ENCODE measurements at places on chromosomes 1 and 21.

- peak; percentile 46 for DNase-seq
Measured at GRCh38 chr21:32940079-32941014, 85.4 kb upstream of the OLIG2 start.

- peak; percentile 75 for DNase-seq
Measured at GRCh38 chr1:218664385-218665170, 319.4 kb downstream of the TGFB2 start.

DNA sequence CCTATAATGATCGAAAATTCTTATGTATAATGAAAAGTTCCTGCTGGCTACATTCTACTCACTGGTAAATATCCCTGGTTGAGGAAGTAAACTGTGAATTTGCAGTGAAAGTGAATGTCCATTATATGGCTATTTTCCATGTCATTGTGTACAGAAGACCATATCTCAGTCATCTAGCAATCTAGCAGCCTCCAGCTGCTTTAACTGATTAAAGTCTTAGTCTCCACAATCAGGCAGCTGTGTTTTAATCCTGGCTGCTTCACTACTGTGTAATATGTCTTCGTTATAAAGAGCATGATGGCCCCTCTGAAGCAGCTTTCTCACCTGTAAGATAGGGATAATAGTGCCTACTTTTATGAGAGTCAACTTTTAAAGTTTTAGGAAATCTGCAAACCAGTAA is 11.4 kb downstream of the CLCA2 start:
- DNase-seq, result no peak

DNA sequence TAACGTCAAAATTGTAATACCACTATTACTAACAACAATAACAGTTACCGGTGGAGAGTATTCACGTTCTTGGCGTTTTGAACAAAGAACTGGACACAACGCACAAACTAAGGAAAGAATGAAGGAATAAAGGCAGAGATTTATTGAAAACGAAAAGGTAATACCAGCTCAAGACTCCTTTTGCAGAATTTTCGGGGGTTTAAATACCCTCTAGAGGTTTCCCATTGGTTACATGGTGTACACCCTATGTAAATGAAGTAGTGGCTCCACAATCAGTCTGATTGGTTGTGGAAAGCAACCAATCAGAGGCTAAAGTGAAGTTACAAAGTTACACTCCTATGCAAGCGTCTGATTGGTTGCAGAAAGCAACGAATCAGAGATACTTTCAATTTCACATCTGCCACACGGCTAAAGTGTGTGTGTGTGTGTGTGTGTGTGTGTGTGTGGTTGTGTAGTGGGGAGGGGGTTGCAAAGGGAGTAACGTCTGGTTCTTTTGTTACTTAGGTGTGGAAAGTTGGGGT is 1.1 kb upstream of the GTF2B start:
- DNase-seq, result peak; percentile 89

- no peak for DNase-seq
Measured at GRCh38 chr1:197471248-197471985, 203.4 kb downstream of the CRB1 start.

GRCh38 chr1:9957726-9958125 is 14.5 kb downstream of the NMNAT1 start:
- DNase-seq, result no peak

DNA sequence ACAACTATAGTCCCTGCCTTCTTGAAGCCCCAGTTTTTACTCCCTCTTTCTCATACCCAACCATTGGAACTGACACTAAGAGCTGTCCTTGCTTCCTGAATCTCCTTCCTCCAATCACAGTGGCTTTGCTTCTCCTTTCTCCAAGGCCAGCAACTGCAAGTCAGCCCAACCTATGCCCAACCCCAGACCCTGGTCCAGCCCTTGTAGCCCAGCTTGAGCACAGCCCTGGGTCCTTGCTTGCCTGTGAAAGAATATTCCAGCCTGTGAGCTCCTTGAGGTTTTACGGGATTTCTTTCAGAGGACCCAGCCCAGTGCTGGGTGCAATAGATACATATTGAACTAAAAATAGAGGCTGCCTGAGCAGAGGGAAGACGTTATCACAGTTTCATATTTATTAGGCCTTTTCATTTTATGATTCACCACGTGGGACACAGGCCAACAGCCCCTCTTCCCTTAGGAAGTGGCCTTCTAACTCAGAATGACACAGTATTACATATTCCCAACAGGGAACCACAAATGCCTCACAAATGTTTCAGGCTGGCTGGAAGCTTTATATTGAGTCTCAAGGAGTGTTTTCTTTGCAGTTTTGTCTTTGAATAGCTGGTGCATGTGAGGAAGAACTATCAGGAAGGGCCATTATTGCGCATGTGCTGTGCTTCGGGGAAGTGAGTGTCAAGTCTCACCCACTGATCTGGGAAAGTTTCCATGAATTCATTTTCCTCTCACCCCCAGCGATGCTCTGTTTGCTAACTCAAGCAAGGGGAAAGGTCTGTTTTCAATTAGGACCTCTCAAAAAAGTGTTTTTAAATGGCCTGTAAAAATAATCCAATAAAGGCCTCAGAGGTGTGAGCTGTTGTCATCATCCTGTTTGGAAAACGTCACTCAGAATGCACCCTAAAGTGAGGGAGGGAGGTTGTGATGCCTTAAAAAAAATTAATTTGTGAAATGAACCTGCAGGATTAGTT is 92.3 kb upstream of the NFIA start:
- DNase-seq, result peak; percentile 96

GRCh38 chr1:243287652-243288051 is 31.8 kb downstream of the SDCCAG8 start:
- peak; percentile 95 for DNase-seq

- no peak for DNase-seq
Measured at GRCh38 chr1:96651517-96651916, 70.1 kb upstream of the PTBP2 start.

- no peak for DNase-seq
Measured at GRCh38 chr21:44918581-44919033, 2.1 kb downstream of the ITGB2 start.

DNA sequence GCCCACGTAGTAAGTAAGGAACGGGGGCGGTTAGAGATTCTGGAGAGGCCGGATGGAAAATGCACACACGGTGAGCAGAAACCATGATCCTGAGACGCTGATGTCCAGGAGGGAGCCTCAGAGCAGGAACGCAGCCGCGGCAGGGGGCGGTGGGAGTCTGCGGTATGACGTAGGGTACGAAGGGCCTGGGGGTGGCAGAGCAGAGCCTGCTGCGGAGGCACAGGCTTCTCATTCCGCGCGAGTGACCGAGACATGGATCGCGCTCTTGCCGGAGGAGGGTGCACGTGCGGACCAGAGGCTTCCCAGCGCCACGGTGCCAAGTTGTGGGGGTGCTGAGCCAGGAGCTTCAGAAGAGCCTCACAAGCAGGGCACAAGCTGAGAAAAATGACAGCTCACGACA is 176.2 kb downstream of the KIF26B start:
- DNase-seq, result no peak

GRCh38 chr1:19110257-19110927 is 99.7 kb downstream of the UBR4 start:
- DNase-seq, result no peak

GRCh38 chr1:47709872-47710231 is 272.0 kb downstream of the FOXD2 start:
- DNase-seq, result no peak

- DNase-seq, result no peak
Measured at GRCh38 chr1:23639460-23640095, 52.0 kb upstream of the RPL11 start.

DNA sequence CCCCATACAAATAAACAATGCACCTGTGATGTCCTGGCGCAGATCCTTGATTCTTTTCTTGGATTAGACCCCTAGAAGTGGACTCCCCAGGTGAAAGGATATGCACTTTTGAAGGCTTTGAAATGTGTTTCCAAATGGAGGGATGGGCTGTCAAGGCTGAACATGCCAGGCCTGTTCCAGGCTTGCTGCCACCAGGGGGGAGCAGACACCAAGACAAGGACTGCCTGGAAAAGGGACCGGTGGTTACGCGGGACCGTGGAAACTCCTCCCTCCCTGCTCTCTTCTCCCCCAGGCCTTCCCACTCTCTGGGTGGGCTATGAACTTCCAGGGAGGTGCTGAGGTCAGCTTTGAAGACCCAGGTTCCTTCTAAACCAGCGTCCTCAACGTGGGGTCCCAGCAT is 12.7 kb downstream of the C1QB start:
- DNase-seq, result peak; percentile 18

- no peak for DNase-seq
Measured at GRCh38 chr1:160656737-160657136, 9.9 kb upstream of the SLAMF1 start.

- no peak for DNase-seq
Measured at GRCh38 chr1:182237329-182237728, 154.3 kb downstream of the GLUL start.

All from fibroblast of mammary gland (primary cell).